ENCODE measurements at places on chromosomes 11 and 22.

GRCh38 chr11:92443199-92443598 lies 218.6 kb downstream of the FAT3 start:
- peak; percentile 27 for DNase-seq

DNA sequence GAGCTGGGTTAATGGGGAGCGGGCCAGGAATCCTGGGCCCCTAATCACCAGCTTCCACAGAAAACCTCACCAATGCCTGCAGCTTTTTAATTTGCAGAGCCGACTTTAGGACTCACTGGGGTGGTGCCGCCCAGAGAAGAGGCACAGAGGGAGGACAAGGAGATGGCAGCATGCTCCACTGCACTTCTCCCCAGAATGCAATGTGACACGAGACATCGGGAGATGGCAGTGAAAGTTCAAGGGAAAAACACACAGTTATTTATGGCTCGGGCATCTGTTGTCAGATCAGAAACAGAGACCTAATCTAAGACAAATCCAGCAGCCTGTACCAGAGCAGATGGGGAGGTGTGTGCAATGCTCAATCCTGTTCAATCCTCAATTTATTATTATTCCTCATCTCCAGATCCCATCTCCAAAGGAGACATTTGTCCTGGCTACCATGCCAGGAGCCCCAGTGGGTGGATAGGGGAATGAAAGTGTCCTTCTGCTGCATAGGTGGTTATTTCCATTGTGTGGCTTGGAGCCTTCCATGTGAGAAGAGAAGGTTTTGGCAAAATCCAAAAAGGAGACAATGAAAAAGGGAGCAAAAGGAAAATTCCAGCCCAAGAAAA lies 250.0 kb downstream of the NXPE2 start:
- no peak for DNase-seq

GRCh38 chr11:47437746-47438418 lies 11.1 kb downstream of the RAPSN start:
- DNase-seq, result no peak

- no peak for DNase-seq
Measured at GRCh38 chr22:35467681-35468434, 67.9 kb downstream of the MCM5 start.

GRCh38 chr11:75578977-75579376 lies 16.9 kb downstream of the SERPINH1 start:
- DNase-seq, result no peak

GRCh38 chr11:15793043-15793996 lies 563.0 kb downstream of the SOX6 start:
- DNase-seq, result peak; percentile 76

- DNase-seq, result peak; percentile 18
Measured at GRCh38 chr11:38416141-38416540, 1818.1 kb upstream of the RAG2 start.

DNA sequence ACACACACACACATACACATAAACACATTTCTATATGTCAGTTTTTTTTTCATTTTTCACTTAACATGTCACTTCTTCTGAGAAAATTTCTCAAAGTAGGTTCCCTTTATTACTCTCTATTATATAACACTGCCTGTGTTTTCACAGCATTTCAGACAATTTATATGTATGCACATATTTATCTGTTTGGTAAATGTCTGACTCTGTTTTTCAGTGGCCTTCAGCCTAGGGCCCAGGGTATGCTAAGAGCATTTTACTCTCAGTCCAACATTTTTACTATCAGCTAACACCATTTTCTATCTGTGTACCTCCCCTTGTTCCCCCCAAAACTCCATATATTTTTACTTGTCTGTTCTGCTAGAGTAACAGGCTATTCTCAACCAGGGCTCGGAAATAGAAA lies 92.3 kb downstream of the ANO3 start:
- no peak for DNase-seq

DNA sequence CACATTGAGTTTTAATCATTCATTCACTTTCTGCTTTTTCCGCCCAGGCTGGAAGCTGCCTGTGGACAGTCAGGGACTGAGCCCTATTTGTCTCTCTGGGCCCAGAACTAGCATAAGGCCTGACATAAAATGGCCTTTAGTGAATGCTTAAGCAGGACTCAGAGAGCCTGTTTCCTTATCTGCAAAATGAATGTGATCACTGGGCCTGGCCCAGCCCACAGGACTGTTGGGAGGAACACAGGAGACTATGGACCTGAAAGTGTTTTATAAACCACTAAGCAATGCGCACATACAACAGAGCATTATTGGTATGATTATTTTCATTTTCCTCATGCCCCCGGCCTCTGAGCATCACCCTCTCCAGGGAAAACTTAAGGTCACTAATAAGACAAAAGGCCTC lies 3.9 kb upstream of the MYH9 start:
- no peak for DNase-seq

DNA sequence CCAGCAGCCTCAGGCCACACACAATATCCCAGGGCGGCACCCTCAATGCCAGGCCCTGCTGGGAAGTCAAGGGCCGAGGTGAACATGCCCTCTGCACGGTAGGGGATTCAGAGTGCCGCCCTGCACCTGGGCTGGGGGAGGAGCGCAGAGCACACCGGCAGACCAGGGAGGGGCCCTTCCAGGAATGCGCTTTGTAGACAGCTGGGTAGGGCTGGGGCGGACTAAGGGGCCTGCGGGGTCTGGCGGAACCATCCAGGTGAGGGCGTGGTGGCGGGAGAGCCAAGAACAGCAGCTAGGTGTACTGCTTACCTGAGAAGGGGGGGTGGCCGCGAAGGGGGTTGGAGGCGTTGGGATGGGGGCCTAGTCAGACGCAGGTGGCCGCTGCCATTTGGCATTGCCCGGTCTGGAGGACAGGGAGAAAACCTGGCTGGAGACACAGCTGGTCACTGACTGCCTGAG lies 26.0 kb downstream of the DUSP8 start:
- no peak for DNase-seq

- no peak for DNase-seq
Measured at GRCh38 chr11:47609675-47610074, 15.5 kb upstream of the C1QTNF4 start.

DNA sequence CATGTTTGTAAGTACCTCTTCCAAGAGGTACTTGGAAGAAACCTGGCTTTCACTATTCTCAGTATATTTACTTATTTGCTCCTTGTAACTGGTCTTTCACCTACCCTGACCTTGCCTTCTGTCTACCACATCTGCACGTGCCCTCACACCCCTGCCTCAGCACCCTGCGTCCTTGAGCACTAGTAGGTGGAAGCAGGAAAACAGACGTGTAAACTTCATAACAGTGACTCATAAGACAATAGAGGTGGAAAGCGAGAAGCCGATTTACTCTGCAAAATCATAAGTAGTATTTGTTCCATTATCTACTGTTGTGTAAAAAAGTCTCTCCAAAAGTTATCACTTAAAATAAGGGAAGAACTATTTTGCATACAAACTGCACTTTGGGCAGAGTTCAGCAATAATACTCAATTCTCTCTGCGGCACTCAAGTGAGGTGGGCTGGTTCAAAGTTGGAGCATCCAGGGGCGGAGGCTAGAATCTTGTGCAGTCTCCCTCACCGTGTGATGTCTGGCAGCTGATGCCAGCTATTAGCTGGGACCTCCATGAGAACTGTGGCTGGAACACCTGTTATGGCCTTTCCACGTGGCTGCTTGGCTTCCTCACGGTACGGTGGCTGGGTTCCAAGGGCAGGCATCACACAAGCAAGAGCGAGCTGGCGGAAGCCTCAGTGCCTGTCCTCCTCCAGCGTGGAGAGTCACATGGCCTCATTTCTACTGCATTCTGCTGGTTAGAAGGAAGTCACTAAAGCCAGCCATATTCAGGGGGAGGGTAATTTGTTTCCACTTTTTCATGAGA lies 30.4 kb downstream of the PACS1 start:
- no peak for DNase-seq

DNA sequence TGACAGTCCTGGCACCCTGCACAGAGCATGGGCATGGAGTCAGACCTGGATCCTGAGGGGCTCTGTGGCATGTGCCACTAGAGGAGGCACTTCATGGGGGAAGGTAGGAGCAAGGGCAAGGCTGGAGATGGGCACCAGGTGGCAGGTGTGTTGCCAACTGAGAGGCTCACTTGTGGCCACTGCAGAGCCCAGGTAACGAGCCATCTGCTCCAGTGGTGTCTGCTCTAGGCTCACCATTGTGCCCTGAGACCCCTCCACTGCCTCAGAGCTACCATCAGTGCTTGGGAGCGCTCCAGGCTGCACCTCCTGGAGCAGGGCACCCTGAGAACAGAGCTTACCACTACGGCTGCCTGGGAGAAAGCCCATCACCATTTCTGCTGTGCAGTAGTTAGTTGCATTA lies 1.3 kb upstream of the ZDHHC8 start:
- DNase-seq, result no peak

DNA sequence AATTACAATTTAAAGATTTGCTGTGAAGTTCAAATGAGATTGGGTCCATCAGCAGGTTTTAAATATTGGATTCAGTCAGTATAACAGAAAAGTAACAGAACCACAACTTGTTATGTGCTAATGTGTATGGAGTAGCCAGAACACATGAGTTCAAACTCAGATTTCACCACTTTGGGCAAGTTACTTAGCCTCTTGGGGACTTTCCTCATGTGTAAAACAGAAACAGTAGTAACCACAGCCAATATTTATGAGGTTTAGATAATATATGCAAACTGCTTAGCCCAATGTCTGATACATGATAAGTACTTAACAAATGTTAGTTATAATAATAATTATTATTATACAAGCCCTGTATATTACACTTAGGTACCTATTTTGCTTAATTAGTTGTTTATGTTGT lies 21.8 kb upstream of the SLC5A12 start:
- DNase-seq, result no peak

- DNase-seq, result no peak
Measured at GRCh38 chr11:35365395-35365794, 54.0 kb downstream of the SLC1A2 start.

DNA sequence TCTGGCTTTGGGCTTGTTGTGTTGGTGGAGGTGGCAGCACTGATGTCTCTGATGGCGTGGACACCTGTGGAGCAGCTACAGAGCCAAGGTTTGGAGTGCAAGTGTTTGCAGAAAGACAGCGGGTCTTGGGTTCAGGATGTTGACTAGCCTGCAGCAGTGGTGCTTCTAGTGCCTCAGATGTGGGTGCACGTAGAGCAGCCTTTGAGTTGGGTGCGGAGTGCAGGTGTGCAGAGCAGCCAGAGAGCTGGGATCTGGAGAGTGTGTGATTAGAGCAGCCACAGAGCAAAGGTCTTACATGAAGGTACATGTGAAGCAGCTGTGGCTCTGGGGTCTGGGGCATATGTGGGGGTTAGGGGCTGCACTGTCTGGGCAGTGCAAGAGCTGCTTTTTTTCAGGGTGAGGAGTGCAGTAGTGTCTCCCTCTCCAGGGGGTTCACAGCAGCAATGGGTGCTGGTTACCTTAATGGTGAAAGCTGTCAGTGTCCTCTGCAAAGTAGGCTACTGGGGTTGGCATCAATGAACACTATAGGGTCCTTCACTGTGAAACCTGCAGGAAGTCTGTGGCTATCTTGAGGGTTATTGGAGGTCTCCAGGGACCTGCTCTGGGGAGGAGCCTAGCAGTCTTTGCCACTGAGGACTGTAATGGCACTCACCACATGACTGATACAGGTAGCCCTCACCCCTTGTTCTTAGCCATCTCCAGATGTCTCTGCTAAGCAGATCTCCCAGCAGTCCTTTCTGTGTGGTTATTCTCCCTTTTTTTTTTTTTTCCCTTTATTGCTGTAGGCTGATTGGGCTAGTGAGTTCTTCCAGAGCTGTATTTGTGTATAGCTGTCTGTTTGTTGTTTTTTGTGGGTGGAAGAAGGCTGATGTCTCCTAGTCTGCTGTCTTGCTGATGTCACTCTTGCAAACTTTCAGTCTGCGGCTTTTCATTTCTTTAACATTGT lies 14.3 kb downstream of the BIRC2 start:
- DNase-seq, result no peak

- no peak for DNase-seq
Measured at GRCh38 chr22:36141481-36141880, 19.1 kb downstream of the APOL3 start.

- DNase-seq, result no peak
Measured at GRCh38 chr11:117826832-117827231, 2.3 kb upstream of the FXYD2 start.

- DNase-seq, result peak; percentile 23
Measured at GRCh38 chr11:32255841-32256240, 165.0 kb downstream of the RCN1 start.

- no peak for DNase-seq
Measured at GRCh38 chr11:131404010-131404409, 33.6 kb downstream of the NTM start.

DNA sequence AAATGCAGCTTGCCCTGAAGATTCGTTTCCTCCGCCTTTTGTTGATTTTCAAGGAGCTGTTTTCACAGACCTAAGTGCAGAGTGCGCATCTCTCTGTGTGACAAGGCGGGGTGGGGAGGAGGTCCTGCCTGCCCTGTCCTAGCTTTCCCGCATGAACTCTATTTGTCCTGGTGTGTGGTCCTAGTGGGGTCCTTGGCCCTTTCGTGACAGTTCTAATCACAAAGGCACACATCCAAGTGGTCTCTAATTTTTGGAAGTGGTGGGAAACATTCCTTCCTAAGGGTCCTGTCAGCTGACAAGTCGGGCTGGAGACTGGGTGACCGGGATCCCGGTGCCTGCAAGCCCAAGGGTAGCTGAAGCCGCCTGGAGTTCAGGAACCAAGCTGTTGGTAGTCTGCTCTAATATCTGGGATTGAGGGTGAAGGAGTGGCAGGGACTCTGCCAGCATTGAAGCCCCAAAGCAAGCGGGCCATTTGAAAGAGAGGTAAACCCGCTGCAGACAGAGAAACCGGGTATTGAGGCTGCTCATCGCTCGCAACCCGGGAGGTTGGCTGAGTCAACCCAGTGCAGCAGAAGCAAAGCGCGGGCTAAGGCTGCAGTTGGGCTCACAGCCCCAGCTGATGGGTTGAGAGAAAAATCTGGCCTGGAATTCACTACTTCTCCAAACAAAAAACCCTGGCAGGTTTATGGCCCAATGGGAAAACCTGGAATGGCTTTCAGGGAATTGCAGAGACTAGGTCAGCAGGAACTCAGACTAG lies 28.1 kb upstream of the FBXO3 start:
- DNase-seq, result peak; percentile 85

GRCh38 chr22:28706845-28707244 lies 27.2 kb upstream of the TTC28 start:
- no peak for DNase-seq

- DNase-seq, result peak; percentile 66
Measured at GRCh38 chr22:24894998-24895397, 51.5 kb downstream of the LHFPL7 start.

DNA sequence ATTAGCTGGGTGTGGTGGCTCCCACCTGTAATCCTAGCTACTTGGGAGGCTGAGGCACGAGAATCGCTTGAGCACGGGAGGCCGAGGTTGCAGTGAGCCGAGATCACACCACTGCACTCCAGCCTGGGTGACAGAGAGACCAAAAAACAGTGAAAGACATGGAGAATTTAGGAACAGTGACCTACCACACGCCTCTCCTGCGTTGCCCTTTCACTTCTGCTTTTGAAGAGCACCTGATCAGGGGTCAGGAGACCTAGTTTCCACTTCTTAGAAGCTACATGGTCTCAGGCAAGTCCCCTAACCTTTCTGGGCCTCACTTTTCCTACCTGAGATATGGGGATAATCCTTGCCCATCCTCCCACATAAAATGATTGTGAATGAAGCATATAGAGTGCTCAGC lies 12.2 kb downstream of the SLC35C1 start:
- DNase-seq, result no peak
